ENCODE measurements at places on chromosomes 2 and 18.

DNA sequence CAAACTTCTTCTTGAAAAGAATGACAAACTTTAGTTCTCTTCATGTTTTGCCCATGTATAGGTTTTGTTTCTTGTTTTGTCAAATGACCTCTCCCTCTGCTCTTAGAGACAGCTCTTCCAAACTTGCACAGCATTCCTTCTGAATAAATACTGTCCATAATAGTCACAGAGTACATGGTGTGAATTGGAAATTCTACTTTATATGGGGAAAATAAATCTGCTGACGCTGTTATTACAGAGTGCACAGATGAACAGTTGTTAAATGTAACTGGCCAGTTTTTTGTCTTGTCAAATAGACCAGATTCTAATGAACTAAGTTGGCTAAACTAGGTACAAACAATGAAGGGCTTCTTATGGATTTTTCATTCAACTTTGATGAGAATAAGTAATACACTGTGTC, 115.8 kb upstream of the DTNA start:
- DNase-seq: no peak

DNA sequence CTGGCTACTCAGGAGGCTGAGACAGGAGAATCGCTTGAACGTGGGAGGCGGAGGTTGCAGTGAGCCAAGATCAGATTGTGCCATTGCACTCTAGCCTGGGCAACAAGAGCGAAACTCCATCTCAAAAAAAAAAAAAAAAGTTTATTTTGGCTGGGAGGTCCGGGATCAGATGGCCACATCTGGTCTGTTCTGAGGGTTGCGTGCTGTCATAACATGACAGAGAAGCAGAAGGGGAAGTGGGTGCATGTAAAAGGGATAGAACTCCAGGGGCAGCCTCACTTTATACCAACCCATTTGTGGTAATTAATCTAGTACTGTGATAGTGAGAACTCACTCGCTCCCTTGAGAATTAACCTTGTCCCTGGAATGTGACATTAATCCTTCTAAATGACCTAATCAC, 101.2 kb downstream of the PTPN4 start:
- DNase-seq: no peak

DNA sequence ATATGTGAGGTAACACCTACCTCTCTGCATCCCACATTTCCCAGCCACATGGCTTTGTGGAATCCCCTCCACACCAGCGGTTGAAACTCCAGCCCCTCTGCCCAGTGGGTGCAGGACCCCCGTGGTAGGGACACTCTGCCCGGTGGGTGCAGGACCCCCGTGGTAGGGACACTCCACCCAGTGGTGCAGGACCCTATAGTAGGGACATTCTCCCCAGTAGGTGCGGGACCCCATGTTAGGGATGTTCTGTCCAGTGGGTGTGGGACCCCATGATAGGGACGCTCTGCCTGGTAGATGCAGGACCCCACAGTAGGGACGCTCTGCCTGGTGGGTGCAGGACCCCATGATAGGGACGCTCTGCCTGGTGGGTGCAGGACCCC, 11.5 kb downstream of the COPS9 start:
- no peak for DNase-seq

DNA sequence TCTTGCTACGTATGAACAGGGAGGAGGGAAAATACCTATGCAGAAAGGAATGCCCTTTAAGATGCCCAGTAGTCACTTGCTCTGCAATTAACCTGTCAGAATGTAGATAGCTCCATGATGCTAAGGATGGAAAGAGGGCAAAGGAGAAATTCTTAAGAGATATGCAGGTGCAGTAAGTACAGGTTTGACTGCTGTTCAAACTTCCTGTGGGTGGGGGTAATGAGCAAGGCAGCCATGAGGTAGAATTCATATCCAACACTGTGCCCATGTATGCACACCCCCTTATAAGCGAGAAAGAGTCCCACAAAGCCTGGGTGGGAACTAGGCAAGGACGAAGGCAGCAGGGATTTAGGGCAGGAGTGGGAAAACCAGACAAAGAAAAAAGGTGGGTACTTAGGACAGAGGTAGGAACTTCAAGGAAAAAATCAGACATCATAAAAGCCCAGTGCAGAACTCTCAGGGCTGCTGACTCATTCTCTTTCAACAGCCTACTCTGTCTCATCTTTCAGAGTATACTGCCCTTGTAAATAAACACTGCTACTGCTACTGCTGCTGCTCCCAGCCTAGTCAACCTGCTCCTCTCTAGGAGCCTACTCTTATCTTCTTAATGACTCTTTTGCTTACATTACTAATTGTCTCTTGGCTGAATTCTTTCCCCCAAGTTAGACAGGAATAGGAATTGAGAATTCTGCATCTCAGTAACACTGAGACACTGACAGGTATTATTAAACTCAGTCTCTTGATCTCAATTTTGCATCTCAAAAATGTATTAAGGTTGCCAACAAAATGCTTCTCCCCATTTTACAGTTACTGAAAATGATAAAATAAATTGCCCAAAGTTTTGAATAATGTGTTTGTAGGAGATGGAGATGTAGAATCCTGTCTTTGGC, 189.0 kb downstream of the PTH2R start:
- no peak for DNase-seq

DNA sequence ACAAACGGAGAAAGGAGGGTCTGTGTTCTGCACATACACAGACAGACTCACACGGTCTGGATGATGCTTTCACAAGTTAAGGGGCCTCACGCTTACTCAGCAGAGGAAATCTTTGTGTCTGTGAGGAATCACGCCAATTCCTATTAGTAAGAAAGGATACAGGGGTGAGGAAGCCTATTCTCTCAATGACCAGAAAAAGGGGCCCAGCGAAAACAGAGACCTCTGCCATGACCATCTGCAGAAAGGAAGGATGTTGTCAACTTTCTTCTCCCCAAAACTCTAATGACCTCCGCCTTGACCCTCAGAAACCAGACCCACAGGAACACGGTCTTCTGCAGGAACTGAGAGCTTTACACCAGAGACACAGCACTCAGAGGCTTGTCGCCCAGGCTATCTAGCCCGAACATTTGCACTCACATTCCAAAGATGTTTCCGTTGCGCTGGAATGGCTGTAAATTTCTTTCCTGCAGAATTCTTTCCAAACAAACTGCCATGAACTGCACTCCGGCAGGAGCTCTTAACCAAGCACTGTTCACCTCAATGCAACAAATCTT, 186.3 kb downstream of the TCF4 start:
- no peak for DNase-seq

DNA sequence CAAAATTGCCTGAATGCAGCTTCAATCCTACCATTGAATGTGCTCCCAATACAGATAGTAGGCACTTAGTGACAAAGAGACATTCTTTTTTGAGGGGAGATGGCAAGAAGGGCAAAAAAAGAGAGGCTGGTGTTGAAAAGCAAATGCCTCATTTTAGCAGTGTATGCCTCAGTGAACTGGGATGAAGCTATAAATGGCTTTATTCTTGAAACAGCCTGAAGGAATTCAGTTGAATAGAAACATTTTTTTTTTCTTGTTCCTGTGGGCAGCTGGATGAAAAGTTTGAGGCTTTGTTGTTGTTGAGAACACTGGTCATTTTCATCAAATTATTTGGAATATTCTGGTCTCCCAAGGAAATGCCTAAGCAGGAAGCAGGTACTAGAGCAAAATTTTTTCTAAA, 228.9 kb downstream of the RNF144A start:
- no peak for DNase-seq

- DNase-seq: no peak
These were observed 117.4 kb downstream of the ETAA1 start for GRCh38 chr2:67514515-67514914.

All from stimulated activated CD4-positive, alpha-beta T cell treated with anti-CD3 and anti-CD28 coated beads, Interleukin-1b, Interleukin-23, amount 100 ng/mL, for 48 hours (primary cell).